Thoracic aorta (tissue), 2 donors: ENCODE measurements at places on chromosomes 12 and 14. TPM values are rescaled to one million over a fixed set of nuclear protein-coding genes. Genes with fewer than 3 reads are reported as not detected.

The AGAP2 gene
- total RNA-seq = 1.2 TPM

The C12orf50 gene
- total RNA-seq = not detected

The JPH4 gene
- 1.3 TPM for total RNA-seq

DNA sequence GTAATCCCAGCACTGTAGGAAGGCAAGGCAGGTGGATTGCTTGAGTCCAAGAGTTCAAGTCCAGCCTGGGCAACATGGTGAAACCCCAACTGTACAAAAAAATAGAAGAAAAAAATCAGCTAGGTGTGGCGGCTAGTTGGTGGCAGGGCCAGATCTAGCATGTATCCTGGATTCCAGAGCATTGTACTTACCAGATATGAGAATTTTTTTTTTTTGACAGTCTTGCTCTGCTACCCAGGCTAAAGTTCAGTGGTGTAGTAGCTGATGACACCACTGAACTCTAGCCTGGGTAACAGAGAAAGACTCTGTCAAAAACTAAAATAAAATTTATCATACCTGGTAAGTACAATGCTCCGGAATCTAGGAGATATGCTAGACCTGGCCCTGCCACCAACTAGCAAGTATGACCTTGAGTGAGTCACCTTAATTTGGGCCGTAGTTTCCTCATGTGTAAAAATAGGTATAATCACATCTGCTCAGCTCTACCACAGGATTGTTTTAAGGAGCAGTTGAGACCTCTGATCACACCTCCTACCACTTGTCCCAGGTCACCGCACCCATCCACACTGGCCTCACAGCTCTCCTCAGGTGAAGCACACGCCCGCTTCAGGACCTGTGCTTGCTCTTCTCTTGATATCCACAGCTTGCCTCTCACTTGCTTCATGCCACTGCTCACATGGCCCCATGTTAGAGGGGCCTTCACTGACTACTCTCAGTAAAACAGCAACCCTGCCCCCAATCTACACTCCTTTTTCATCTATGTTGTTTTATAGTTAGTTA lies 140.2 kb downstream of the STXBP6 start:
- H3K27ac ChIP-seq = no peak overlapping the region
- DNase-seq = no peak
- no peak overlapping the region for H3K4me3 ChIP-seq
- no peaks in the 10 kb centered on the region for H3K36me3 ChIP-seq
- H3K27me3 ChIP-seq = no peaks in the 10 kb centered on the region

- H3K4me3 ChIP-seq = no peak overlapping the region
- H3K4me1 ChIP-seq = no peaks in the 10 kb centered on the region
- no peaks in the 10 kb centered on the region for H3K27me3 ChIP-seq
- DNase-seq = no peak
These were observed 1014.8 kb upstream of the FBXO33 start for GRCh38 chr14:40447017-40447416.

DNA sequence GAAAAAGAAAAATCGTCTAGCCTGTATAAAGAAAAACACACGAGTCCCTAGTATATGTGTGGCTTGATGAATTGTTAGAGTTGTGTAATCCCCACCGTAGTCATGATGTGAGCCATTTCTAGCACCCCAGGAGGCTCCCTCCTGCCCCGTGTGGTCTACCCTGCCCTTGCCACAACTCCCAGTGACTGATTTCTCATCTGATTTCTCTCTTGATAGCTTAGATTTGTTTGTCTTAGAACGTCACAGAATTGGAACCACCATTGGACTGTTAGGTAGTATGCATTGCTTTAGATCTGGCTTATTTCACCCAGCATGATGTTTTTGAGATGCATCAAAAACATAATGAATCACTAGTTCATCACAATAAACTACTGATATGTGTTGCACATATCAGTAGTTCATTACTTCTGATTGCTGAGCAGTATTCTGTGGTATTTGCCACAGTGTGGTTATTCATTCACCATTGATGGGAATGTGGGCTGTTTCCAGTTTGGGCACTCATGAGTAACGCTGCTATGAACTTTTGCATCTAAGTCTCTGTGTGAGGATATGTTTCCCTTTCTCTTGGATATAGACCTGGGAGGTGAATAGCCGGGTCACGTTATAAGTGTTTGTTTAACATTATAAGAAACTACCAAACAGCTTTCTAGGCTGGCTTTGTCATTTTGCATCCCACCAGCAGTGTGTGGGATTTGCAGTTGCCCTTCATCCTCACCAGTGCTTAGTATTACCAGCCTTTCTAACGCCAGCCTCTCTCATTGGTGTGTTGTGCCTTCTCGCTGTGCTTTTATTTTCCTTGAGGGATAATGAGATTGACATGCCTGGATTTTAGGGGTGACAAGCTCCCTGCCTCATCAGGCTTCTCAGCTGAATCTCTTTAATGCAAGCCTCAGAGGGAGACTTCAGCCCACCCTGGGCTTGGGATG lies 31.9 kb upstream of the NCOR2 start:
- H3K4me3 ChIP-seq = no peak overlapping the region
- H3K27me3 ChIP-seq = no peaks in the 10 kb centered on the region
- H3K27ac ChIP-seq = no peak overlapping the region
- no peaks in the 10 kb centered on the region for H3K4me1 ChIP-seq

- DNase-seq = no peak
- no peak overlapping the region for H3K4me3 ChIP-seq
- H3K4me1 ChIP-seq = no peaks in the 10 kb centered on the region
- peak overlapping the region; percentile 42 for H3K27ac ChIP-seq
- H3K36me3 ChIP-seq = no peaks in the 10 kb centered on the region
These were observed 90.9 kb upstream of the PLXNC1 start for GRCh38 chr12:94057262-94058151.

DNA sequence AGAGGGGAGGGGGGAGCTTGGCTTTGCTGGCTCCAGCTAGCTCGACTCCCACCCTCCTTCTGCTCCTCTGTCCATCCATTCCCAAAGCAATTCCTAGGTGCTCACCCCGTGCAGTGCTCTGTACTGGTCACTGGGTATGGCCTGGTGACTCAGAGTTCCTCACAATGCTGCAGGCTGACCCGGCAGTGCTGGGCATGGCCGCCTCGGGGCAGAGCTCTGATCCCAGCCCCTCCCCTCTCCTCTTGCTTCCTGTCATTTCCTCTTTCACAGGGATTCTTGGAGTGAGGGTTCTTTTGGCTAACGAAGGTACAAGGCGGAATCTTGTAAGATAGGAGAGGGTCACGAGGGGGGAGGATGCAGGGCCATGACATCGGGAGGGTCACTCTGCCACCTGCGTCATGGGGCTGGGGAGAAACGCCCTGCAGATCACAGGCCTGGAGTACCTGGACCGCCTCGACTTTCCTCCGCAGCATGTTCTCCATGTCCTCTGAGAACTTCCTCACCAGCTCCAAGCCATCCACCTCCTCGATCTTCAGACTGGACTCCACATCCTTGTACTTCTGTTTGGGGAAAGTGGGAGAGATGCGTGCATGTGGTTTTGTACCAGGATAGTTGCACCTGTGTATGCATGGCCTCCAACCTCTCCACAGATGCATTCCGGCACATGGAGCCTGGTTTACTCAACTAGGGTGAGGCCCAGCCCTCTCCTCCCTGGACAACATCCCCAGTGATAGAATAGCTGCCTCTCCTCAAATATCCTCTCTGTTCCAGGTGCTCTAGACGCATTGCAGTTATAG lies 5.7 kb downstream of the CACNA2D4 start:
- H3K27me3 ChIP-seq = no peaks in the 10 kb centered on the region
- DNase-seq = no peak
- no peaks in the 10 kb centered on the region for H3K36me3 ChIP-seq
- no peak overlapping the region for H3K27ac ChIP-seq
- H3K4me3 ChIP-seq = no peak overlapping the region

GRCh38 chr12:93748672-93749383 lies 71.7 kb downstream of the CRADD start:
- H3K36me3 ChIP-seq = no peaks in the 10 kb centered on the region
- no peak for DNase-seq
- peaks cover 6% of the 10 kb centered on the region for H3K4me1 ChIP-seq
- no peak overlapping the region for H3K4me3 ChIP-seq

DNA sequence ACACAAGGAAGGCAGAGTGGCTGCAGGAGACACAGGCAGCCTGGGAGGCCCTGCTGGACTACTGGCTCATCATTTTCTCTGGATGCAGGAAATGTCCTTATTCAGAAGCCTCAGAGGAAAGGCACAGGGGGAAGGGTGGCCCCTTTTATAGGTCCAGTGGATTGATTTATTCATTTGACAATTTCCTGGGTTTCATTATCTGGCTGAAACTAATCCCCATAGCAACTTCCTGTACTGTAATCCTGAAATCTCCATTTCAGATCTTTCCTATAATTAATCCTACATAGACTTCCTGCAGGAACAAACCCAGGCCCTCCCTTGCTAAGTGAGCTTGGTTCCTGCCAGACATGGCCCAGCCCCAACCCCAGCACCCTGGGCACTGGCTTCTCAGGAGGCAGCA lies 23.0 kb downstream of the KRT76 start:
- H3K27ac ChIP-seq = no peak overlapping the region
- H3K36me3 ChIP-seq = no peaks in the 10 kb centered on the region
- no peaks in the 10 kb centered on the region for H3K27me3 ChIP-seq
- DNase-seq = no peak

DNA sequence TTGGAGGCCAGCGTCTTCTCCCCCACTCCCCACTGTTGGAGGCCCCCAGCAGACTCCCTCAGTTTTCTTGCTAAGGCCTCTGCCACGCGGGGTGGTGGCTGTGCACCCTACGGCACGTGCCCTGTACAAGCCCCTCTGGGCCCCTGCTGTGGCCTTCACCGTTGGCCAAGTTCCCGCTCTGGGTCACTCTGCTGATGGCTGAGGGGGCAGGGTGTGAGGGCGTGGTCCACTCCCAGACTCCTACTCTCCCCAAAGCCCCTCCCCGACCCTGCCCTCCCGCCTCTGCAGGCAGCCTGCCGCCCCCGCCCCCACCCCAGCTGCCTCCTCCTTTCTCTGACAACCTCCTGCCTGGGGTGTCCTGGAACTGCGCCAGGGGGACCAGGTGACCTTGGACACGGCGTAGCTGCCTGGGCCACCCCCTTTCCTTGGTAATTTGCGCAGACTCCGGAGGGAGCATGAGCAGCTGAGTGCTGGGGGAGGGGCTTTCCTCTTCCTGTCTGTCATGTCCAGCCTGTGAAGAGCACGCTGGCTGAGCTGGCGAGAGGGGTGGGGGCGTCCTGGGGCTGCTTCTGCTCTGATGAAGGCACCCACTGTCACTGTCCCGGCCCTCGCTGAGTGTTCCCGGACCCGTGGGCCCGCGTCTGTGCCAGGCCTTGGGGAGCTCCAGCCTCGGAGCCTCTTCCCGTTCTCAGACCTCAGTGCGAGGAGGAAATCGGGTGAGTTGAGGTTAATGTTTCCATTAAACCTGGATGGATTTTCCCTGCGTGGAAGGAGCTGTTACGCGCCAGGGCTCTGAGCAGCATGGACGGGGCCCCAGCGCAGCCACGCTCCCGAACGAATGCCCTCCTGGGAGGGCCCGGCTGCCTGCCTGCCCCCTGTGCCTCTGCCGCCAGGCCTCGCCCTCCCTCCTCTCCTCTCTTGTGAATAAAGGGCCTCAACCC lies 85.0 kb downstream of the KIF26A start:
- no peak for DNase-seq
- H3K4me1 ChIP-seq = no peaks in the 10 kb centered on the region
- H3K36me3 ChIP-seq = no peaks in the 10 kb centered on the region
- H3K27ac ChIP-seq = no peak overlapping the region

DNA sequence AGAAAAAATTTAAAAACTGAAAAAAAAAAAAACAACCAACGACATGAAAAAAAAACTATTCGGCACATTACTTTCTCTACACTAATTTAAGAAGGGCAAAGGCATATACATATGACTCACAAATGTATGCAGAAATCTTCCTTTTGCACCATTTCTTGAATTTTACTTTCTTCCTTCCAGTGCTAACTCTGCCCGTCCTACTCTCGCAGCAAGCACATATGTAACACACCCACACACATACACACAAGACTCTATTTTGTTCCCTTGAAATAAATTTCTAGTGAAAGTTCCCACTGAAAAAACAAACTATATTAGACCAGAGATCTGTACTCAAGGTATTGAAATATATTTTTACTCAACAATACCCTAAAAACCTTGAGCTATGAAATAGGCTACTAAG lies 14.6 kb downstream of the BTG1 start:
- no peak overlapping the region for H3K27ac ChIP-seq
- H3K27me3 ChIP-seq = no peaks in the 10 kb centered on the region
- no peaks in the 10 kb centered on the region for H3K36me3 ChIP-seq
- DNase-seq = no peak

DNA sequence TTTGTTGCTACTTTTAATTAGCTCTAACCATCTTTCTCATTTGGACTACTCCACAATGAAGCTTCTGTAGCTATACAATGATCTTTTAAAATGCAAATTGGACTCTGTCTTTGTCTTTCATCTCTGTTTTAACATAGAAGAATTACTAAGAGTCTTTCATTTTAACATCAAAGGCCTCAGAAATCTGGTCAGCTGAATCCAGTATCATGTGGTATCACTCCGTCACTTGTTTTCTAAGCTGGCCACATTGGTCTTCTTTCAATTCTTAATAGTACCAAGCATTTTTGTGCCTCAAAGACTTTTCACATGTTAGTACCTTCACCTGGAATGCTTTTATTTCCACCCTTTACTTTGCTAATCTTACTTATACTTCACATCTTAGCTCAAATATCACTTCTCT lies 95.5 kb upstream of the SLC16A7 start:
- no peaks in the 10 kb centered on the region for H3K27me3 ChIP-seq
- H3K4me3 ChIP-seq = no peak overlapping the region
- H3K27ac ChIP-seq = no peak overlapping the region
- DNase-seq = no peak

DNA sequence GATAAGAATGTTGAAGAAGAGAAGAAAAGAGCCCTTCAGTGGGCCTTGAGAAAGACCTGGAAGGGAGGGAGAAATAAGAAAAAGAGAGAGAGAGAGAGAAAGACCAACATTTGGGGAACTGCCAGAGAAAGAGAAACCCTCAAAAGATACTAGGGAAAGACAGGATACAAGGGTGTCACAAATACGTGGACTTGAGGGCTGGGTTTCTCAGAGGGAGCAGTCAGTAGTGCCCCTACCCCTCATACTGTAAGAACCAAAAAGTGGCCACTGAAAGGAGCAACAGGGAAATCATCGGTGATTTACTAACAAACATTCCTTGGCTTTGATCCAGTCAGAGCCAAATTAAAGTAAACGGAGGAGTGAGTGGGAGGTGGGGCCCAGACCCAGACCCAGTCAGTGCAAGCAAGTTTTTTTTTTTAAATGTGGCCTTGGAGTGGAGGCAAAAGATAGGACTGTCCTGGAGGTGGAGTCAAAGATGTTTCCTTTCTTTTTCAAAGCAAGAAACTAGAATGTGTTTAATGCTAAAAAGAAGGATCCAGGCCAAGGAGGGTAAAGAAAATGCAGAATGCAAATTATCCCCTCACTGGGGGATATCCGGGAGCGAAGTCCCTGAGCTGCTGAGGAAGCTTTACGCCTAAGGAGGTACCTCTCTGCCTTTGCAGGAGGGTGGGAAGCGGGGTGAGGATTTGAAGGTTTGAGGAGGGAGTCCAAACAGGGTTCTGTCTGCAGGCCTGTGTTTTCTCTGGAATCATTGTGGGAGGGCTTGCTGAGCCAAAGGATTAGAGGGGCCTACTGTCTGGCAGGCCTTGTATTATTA lies 143.5 kb upstream of the AMIGO2 start:
- H3K27me3 ChIP-seq = no peaks in the 10 kb centered on the region
- DNase-seq = no peak
